ENCODE measurements at places on chromosomes 5 and 9.

DNA sequence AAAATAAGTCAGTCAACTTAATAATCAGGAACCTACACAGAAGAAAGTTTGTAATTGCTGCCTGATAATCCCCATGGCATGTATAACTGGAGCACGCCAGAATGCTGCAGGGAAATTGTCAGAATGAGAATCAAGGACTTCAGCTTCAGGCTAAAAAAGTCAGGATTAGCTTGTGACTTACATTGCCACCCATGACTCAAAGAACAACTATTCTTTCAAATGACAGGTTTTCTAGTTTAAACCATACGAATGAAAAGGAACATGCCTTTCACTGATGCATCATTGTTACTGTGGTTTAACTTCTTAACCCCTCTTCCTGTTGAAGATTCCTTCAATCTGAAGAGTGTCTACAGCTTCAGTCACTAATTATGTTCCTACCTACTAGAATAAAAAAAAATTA lies 112.4 kb downstream of the ISL1 start:
- no peak for DNase-seq
- H3K27me3 ChIP-seq: no peaks in the 10 kb centered on the region
- H3K4me1 ChIP-seq: no peaks in the 10 kb centered on the region

GRCh38 chr9:21661626-21662025 lies 140.8 kb upstream of the MTAP start:
- no peaks in the 10 kb centered on the region for H3K27me3 ChIP-seq

GRCh38 chr9:89967527-89967926 lies 362.7 kb downstream of the GADD45G start:
- H3K27me3 ChIP-seq: no peaks in the 10 kb centered on the region
- no peak for DNase-seq
- H3K4me3 ChIP-seq: no peak overlapping the region
- H3K27ac ChIP-seq: no peak overlapping the region
- no peaks in the 10 kb centered on the region for H3K4me1 ChIP-seq

DNA sequence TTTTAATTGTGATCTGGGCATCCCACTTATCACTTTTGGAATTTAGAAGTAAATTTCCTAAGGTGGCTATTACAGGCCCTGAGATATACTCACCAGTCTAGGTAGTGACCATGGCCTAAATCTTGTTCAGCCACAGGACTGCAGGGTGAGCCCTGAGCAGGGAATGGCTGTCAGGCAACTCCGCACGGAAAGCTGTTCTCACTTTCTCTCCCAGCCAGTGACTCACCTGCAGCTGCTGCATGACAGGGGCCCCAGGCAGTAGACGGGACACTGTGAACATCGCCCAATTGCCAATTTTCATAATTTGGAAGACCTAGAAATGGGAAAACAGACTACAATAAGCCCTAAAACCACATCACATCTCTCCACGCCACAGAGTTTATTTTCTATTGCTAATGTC lies 69.6 kb upstream of the TAF1L start:
- H3K4me1 ChIP-seq: no peaks in the 10 kb centered on the region
- no peaks in the 10 kb centered on the region for H3K27me3 ChIP-seq
- H3K4me3 ChIP-seq: no peak overlapping the region
- peaks cover 3% of the 10 kb centered on the region for H3K36me3 ChIP-seq

Measured in H9 (cell line).